Cerebellar nuclear complex (tissue), 1 donor: ENCODE measurements at places on chromosomes 4 and X.

DNA sequence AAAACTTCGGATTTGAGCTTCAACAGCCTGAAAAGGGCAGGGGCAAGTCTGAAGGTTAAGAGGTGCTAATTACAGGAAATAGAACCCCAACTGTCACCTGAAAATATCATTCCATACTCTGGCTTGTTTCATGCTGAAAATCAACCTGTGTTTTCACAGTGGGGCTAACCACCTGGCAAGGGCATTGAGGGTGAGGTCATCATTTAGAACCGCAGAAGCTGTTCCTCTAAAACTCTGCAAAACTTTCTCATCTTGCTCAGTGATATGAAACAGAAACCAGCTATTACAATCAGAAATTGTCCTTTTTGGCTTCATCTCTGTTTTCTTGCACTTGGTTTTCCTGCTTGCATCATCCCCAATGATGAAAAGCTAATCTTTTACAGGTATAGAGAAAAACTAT lies 247.6 kb downstream of the DCLK2 start:
- no peak for DNase-seq

DNA sequence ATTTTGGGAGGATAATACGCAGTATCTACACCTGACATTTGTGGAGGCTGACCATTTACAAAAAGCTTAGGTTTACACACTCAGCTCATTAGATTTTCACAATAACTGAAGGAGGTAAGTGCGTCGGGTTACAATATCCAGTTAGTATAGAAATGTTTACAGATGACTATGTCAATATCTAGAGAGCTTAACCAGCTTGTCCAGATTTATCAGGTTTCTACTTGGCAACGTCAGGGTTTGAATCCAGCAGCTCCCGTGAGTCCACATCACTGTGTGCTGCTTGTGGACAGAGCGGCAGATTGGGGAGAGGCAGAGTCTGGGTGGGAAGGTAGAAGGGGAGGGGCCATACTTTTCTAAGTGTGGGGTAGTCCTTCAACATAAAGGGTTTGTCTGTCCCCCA lies 28.3 kb downstream of the ARHGAP10 start:
- DNase-seq: no peak

DNA sequence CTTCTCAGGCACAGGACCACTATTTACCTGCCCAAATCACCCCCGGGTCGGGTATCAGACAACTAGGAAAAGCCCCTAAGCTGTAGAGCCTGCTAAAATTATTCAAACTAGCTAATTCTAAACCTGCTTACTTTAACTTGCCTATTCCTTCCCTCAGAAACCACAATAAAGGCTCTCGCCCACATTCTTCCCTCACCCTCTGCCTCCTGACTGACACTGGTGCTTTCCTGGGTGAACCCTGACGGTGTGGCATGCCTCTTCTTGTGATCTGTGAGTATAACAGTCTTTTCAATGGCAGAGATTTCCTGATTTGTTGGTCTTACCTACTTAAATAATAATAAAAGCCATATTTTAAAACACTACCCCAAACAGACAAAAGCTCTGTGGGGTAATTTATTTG lies 242.1 kb upstream of the ZCCHC13 start:
- no peak for DNase-seq

GRCh38 chr4:177729681-177730080 lies 287.4 kb upstream of the AGA start:
- DNase-seq: no peak

GRCh38 chr4:152014280-152014679 lies 253.5 kb upstream of the GATB start:
- DNase-seq: no peak

DNA sequence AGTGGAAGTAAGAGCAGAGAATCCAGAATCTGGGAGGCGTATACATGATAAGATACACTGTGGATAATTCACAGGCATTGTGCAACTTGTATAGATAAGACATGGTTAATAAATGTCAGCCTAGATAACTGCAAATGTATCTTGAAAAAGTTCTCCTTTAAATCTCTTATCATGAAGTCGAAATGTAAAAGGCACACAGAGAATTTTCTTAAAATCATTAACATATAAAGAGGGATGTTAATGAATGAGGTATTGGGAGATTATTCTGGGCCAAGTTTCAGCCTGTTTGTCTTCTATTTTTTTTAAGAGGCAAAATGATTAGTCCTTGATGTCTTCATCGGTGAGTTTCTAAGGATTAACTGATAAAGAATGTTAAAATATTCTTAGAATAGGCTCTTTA lies 835 bp downstream of the TDO2 start:
- no peak for DNase-seq

DNA sequence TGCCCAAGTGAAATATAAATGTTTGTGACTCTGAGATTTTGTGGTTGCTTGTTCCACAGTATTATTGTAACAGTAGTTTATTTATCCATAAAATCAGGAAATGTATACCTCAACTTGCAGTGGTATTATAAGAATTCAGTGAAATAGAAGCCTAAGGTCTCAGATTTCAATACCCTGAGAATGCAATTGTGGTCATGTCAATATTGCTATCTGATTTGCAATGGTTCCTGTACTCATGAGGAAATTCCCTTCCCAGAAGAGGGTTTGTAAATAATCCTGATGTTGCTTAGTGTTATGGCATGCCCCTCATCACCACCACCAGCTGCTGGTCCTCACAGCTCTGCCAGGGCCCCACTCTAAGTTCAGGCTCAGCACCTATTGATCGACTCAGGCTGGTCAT lies 67.8 kb downstream of the SLC34A2 start:
- no peak for DNase-seq

DNA sequence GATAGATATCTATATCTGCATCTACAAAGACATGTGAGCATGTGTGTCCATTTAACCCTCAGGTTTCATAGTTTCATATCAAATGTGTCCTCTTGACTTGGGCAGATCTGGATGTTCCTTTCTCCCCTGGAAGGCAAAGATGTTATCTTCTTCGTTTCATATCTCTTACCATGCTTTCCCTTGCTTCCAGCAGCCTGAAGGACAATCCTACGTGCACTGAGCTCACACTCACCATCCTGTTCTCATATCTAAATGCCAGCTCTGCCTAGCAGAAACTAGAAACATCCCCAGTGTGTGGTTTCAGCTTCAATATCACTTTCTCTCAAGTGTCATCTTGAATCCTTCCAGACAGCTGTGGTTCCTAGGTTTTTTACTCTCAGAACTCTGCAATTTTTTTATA lies 66.2 kb downstream of the ZAR1 start:
- no peak for DNase-seq

- no peak for DNase-seq
Measured at GRCh38 chr4:165096776-165097175, 15.9 kb downstream of the TMEM192 start.

DNA sequence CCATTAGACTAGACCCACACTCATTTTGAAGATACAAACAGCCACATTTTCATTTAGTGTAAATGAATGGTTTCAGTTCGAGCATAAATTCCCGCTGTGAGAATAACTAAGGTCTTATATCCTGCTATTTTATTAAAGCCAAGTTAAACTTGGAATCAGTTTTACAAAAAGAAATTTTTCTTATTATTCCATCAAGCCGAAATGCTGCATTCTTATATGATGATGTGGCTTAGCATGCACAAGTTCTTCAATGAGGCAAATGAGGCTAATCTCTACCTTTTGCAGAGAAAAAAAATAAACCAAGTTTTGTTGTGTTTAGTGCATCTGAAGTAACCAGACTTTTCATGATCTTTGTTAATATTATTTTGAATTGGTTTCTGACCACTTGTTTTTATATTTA lies 953.9 kb upstream of the PCDH10 start:
- DNase-seq: no peak

- DNase-seq: no peak
Measured at GRCh38 chr4:169158861-169159260, 111.9 kb downstream of the SH3RF1 start.

GRCh38 chr4:57042711-57043169 lies 64.0 kb downstream of the POLR2B start:
- DNase-seq: no peak

DNA sequence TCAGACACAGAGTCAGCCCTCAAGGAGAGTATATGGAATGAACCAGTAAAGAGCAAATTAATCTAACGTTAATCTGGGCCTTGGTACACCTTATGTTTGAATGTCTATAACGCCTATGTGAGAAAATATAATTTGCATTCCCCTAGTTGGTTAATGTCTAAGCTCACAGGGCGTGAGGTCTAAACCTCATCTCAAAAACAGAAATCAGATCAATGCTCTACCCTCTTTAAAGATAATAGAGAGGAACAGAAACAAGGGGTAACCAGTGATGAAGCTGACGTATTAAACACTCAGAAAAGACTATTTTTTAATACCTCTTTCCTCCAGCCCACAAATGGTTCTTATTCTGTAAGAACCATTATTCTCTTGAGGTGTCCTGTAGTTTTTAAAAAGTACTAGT lies 369.2 kb upstream of the NOCT start:
- DNase-seq: no peak

DNA sequence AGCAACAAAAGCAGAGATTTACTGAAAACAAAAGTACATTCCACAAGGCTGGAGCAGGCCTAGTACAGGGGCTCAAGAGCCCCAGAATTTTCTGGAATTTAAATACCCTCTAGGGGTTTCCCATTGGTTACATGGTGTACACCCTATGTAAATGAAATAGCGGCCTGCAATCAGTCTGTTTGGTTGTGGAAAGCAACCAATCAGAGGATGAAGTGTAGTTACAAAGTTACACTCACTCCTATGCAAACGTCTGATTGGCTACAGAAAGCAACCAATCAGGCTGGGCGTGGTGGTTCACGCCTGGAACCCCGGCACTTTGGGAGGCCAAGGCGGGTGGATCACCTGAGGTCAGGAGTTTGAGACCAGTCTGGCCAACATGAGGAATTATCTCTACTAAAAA lies 13.8 kb upstream of the TXLNG start:
- DNase-seq: no peak

DNA sequence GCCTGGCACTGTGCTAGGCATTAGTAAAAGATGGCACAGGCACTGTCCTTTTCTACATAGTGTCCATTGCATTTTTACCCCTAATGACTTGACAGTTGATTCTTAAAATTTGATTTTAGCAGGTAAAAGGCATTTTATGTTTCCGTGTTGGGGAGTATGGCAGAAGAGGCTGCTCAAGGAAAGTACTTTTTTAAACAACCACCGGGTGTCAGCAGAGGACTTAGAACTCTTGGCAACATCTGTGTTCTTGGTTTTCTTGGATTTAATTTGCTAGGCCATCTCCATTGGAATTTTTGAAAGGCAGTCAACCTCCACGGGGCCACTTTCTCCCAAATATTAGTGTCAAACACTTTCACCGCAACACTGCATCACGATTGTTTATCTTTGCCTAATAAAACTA lies 102.9 kb downstream of the TSPAN7 start:
- DNase-seq: no peak

- DNase-seq: no peak
Measured at GRCh38 chrX:119150163-119151050, 22.8 kb upstream of the KIAA1210 start.

DNA sequence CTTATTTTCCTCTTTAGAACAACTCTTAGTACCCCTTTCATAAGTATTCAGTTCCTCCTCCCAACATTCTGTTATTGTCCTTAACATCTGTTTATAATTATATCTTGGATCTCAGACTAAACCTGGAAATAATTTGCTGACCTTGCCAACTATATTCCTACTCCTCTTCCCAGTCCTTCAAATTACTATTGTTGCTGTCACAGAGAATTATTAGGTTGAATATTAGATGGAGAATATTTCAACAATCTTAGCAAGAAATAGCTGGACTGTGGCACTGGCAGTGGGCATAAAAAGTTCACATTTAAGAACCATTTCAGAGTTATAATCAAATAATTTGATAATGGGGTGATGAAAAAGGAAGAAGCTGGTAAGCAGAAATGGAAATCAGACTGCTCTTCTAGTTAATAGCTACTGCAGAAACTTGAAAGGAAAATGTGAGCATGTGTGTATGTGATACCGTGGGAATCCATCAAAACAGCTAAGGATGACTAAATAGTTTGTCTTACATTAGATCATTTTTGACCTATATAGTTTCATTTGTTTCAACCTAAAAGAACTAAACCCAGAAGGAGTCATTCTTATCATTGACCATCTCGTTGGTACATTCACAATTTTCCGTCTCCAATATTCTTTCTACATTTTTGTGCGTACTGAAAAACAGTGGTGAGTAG lies 43.3 kb upstream of the PRDM8 start:
- DNase-seq: no peak

- no peak for DNase-seq
Measured at GRCh38 chr4:41432881-41433280, 105.1 kb upstream of the LIMCH1 start.

DNA sequence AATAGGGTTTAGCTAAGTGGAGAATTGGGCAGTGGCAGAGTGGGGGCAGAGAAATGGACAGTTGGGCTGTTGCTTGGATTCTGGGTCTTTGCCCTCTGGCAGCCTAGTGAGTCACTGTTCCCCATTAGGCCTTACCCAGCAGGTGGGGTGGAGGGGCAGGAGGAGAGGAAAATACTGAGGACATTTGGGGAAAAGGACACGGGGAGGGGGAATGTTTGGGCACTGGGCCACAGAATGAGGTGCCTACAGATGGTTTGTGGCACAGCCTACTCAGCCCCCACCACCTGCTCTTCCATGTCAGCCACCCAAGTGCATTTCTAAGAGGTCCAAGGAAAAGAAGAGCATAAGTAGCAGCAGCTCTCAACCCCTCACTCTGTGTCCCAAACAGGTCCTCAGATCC lies 13.0 kb downstream of the SLC16A2 start:
- DNase-seq: peak; percentile 1

- no peak for DNase-seq
Measured at GRCh38 chr4:150355858-150356455, 226.0 kb upstream of the MAB21L2 start.

GRCh38 chr4:1576304-1576960 lies 107.7 kb downstream of the FAM53A start:
- no peak for DNase-seq

- DNase-seq: no peak
Measured at GRCh38 chrX:130637591-130637990, 235.8 kb downstream of the RBMX2 start.

DNA sequence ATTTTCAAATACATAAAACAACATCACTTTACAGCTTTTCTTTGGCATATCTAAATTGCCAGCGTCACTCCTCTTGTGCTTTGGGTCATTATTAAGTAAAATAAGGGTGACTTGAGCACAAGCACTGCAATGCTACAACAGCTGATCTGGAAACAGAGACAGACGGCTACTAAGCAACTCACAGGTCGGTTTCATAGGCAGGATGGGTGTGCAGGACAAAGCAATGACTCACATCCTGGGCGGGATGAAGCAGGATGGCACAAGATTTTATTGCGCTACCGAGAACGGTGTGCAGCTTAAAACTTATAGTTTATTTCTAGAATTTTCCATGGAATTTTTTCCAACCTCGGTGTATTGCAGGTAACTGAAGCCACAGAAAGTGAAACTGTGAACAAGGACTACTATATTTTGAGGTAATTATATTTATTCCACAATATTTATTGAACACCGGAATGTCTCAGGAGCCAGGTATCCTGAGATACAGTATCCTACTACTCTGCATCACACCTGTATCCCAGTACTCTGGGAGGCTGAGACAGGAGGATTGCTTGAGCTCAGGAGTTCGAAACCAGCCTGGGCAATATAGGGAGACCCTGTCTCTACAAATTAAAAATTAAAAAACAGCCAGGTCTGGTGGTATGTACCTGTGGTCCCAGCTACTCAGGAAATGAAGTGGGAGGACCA lies 215.5 kb downstream of the APBB2 start:
- DNase-seq: no peak

GRCh38 chr4:65861993-65862392 lies 191.7 kb upstream of the EPHA5 start:
- DNase-seq: no peak

GRCh38 chrX:109739625-109740432 lies 6.8 kb upstream of the ACSL4 start:
- DNase-seq: no peak
